ENCODE measurements at places on chromosomes 7 and 10.

DNA sequence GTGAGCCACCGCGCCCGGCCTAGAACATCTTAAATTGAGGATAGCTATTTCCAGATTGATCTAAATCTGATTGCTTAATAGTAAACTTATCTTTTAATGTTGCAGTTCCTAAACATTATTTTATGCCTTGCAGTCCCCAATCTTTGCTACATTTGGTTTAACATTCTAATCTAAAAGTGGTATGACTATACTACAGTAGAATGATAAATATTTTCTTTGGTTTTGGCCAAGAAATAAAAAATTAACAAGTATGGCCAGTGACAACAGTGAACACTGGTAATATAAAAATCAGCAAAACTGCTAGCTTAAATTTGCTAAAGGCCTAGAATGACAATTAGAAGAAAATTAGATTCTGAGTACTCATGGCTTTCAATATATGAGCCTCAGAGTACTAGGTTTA lies 73.5 kb downstream of the CDK6 start:
- no peak for DNase-seq

DNA sequence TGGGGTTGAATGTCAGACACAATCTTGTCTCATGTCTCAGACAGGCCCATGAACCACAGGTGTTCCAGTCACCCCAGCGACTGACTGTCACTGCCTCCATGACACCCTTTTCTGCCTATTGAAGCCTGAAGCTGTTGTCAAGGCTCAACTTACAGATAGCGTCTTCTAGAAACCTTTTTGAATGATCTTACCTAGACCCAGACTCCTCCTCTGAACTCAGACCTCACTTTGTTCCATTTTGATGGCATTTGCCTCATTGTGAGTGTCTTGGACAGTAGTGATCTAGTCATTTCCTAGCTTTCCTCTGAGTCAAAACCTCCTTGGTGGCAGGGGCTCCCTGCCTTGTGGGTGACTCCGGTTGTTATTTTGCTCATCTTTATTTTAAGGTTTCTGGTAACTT lies 98.3 kb upstream of the AGK start:
- DNase-seq = no peak

DNA sequence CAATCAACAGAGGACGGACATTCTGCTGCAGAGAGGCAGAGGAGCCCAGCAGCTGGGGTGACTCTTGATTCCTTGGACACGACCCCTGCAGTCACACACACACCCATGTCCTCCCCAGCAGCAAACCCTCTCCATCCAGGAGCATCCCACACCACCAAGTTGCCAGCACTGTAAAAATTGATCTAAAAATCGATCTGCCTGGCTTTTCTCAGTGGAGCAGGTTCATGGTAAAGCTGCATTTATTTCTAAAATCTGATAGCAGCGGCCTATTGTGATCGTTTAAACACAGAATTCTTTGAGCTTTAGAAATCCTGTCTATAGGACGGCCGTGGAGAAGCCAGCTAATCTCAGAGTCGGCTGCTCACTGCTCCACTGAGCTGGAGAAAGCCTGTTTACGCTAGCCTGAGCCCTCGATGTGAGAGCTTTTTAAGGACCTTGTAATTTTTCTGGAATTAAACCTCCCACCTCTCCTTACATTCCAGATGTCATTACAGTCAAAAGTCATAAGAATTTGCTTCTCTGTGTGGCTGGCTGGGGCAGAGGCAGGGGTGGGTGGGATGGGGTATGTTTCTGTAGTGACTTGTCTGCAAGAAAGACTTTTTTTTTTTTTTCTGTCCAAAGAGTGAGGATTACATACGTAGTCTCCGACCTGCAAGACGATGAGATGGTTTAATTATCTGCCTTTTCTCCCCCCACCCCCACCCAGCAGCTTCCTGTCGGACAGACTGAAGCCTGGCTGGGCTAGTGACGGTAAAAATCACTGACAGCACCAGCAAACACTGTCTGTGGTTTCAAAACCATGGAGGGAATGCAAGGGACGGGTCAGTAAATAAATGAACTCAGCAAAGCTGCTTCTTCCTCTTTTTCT lies 31.6 kb downstream of the TRIM8 start:
- DNase-seq = no peak

DNA sequence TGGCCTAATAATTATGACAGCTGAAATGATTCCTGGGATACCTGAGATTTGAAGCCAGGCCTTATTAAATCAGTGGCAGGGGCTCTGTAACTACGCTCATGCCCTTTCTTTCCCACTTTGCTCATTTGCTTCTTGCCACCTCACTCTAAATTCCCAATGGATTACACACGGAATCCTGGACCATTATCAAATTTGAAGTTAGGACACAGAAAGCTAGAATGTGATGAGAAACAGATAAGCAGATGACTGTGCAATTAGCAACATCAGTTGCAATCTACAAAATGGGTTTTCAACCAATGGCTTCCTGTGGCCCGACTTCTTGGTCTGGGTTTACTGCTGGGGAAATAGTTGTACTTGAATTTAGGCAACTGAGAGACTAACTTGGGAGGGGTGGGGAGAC lies 374.3 kb downstream of the INHBA start:
- DNase-seq = no peak

- no peak for DNase-seq
Measured at GRCh38 chr10:120221873-120222485, 235.0 kb upstream of the PLPP4 start.

GRCh38 chr7:18715988-18716387 lies 220.4 kb downstream of the HDAC9 start:
- no peak for DNase-seq
